ENCODE measurements at places on chromosomes 6 and 20. TPM values are rescaled to one million over a fixed set of nuclear protein-coding genes. Genes with fewer than 3 reads are reported as not detected.

OR2H1 gene
- total RNA-seq = not detected

SMPDL3A gene
- total RNA-seq = 4.5 TPM

DEFB124 gene
- not detected for total RNA-seq

LIN28B gene
- total RNA-seq = not detected

SDHAF4 gene
- 22.6 TPM for total RNA-seq

ADGB gene
- not detected for total RNA-seq

ACTR5 gene
- 6.8 TPM for total RNA-seq

PTCRA gene
- total RNA-seq = not detected

ADGRG6 gene
- 23.5 TPM for total RNA-seq

XKR7 gene
- total RNA-seq = not detected

PDSS2 gene
- total RNA-seq = 10.6 TPM

METTL24 gene
- not detected for total RNA-seq

SLC25A27 gene
- 18.1 TPM for total RNA-seq

C20orf141 gene
- not detected for total RNA-seq

PRICKLE4 gene
- total RNA-seq = 1.5 TPM

MEI4 gene
- not detected for total RNA-seq

BMP5 gene
- total RNA-seq = not detected

Measured in mammary epithelial cell (primary cell).